Posterior vena cava (tissue), 2 donors: ENCODE measurements at places on chromosomes 5 and 9. TPM values are rescaled to one million over a fixed set of nuclear protein-coding genes. Genes with fewer than 3 reads are reported as not detected.

ENC1 gene
- total RNA-seq, result 12.7 TPM

- no peak for DNase-seq
Measured at GRCh38 chr9:128397831-128398230, 22.8 kb upstream of the CERCAM start.

GRCh38 chr5:149581931-149582768, 852 bp downstream of the ARHGEF37 start:
- DNase-seq, result no peak

DNA sequence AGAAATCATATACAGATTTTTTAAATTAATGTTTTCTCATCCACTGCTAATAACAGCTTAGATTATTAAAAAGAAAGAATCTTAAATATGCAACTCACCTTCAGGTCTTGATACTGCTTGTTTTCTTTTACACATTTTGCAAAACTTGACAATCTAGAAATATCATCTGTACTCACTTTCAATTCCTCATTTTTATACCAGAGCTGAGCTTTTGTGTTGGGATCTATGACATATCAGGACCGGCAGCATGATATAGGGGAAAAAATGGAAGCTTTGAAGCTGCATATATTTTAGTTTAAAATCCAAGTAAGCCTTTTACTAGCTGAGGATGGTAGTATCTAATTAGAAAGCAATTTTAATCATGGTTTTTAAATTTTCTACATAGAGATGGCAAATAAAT, 75.7 kb upstream of the SMARCA2 start:
- no peak for DNase-seq

DNA sequence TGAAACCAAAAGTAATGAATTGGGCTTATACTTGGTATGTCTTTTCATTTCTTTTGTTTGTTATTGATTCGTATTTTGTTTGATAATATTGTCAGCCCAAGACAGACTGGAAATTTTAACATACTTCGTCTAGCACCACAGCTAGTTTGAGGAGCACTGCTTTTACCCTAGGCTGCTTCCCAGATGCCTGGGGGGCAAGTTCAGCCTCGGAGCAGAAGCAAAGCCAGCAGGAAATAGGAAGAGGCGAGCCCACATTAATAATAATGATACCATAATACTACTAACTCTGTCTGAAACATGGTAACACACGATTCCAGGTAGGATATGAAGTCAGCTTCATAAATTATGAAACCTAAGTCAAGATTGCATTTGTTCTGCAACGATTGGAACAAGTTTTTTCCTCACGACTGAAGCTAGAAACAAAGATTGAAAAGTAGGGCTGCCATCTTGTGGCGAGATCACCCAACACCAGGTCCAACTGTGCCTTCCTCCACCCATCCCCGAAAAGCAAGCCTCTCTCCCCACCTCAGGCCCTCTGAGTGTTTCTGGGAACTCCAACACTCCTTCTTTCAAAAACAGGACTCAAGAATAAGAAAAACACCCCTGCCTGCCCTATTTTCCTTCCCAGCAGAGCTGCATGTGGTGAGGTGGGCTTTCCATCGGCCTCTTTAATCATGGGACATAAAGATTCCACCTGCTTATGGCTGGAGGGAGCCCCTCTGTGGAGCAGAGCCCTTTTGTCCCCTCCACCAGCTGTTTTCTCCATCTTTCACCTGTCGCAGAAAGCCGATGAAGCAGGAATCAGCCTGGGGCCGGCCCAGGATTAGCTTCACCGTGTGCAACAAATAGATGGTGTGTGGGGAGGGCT, 236.4 kb downstream of the CAAP1 start:
- DNase-seq, result no peak
